ENCODE measurements at places on chromosomes 7 and 10.
A peak's percentile ranks its signal among the peaks of the same experiment; 100 is the strongest.

- DNase-seq = no peak
These were observed 14.8 kb upstream of the CNPY1 start for GRCh38 chr7:155560982-155561686.

- DNase-seq = no peak
These were observed 502 bp downstream of the SLC18A3 start for GRCh38 chr10:49610458-49611165.

DNA sequence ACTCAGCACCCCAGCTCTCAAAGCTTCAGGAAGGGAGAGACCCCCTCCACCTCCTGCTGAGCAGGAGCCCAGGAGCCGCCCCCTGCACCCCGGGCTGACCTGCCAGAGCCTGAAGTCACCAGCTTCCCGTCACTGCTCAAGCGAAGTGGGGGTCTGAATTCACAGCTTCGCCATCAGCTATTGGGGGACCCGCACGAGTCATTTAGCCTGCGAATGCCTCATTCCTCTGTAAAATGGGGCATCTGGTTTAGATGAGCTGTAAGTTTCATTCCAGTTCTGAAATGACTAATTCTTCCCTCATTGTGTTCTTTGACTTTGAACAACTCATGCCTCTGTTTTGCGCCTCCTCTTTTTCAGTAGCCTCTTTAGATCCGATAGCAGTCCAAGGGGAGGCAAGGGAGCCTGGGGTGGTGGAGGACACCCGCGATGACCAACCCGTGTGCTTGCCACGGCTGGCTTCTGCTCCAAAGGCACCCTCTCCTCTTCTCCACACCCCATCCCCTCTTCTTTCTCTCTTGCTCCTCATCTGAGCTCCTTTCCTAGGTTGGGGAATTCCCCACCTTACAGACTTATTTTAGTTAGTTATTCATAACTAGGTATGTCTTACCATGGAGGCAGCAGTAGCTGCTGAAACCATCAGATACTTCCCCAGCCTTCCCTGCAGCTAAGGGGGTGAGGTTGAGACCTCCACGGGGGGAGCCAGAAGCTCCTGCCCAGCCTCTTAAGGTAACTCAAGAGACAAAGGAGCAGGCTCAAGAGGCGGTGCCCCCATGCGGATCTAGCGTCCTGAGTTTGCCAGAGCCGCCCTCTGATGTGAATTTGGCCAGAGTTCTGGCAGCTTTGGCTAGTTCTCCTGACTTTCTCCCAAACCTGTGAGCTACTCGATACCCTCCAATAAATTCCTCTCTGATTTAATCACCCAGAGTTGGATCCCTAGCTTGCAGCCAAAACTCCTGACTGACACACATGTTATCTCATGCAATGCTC, 47.7 kb downstream of the RBM17 start:
- peak; percentile 88 for DNase-seq

DNA sequence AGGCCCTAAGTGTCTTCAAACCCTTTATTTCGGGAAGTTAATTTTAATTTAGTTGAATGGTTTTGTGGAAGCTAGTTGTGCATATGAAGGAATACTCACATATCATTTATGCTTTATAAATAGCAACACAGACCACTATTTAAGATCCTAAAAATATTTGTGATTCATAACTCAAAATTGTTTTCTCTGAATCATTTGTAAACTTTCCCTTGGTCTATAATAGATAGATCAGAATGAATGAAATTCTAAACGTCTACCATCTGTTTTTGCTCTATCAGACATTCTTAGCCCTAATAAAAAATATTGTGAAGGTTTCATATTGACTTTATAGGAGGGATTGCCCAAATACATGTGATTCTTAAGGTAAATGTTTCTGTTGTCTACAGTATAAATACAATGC, 43.5 kb downstream of the LOXL4 start:
- DNase-seq = no peak

GRCh38 chr10:104862-105565, 30.2 kb upstream of the ZMYND11 start:
- no peak for DNase-seq

GRCh38 chr7:45575501-45576248, 1.5 kb downstream of the ADCY1 start:
- DNase-seq = no peak

- no peak for DNase-seq
These were observed 29.2 kb upstream of the CTTNBP2 start for GRCh38 chr7:117902314-117902889.

DNA sequence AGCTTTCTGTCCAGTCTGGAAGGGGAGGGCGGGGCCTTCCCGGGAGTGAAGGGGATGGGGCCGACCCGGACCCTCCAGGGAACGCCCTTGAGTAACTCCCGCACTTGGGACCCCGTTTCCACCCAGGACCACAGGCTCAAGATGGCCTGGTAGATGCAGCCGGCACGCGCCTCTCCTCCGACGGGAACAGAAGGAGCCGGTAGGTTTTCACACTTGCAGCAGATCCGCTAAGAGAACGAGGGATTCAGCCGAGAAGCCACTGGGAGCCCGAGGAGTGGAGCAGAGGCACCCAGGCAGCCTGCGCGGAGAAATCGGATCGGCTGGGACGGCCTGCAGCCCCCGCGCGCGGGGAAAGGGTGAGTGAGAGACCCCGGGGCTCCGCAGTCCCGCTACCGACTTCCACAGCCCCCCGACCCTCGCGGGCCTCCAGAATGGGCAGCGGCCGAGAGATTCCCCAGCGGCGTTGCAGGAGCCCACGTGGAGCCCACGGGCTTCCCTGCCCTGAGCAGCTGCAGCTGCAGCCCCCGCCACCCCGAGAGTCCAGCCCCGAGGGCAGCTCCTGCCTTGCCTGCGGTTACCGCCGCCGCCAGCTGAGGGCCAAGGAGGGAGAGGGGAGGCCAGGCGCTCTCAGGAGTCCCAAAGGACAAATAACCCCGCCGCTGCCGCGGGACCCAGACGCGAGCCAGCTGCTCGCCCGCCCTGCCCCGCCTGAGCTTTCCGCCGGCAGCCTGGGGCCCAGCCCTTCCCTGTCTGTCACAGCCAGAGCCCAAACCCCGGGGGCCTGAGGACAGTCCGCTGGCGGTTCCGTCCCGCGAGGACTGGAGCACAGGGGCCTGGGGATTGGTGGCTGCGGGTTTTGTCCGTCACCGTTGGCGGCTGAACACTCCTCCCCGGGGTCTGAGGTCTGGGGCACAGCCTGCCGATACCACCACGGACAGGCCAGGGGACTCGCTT, 21.8 kb downstream of the IFT22 start:
- no peak for DNase-seq

DNA sequence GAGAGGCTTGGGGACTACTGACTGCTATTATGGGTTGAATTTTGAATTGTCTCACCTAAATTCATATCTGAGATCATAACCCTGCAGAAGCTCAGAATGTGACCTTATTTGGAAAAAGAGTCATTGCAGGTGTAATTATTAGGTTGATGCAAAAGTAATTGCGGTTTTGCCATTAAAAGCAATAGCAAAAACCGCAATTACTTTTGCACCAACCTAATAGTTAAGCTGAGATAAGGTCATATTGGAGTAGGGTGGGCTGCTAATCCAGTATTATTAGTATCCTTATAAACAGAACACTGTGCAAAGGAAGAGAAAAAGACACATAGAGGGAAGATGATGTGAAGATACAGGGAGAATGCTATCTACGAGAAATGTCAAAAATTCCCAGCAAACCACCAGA, 82.3 kb downstream of the AOAH start:
- no peak for DNase-seq

DNA sequence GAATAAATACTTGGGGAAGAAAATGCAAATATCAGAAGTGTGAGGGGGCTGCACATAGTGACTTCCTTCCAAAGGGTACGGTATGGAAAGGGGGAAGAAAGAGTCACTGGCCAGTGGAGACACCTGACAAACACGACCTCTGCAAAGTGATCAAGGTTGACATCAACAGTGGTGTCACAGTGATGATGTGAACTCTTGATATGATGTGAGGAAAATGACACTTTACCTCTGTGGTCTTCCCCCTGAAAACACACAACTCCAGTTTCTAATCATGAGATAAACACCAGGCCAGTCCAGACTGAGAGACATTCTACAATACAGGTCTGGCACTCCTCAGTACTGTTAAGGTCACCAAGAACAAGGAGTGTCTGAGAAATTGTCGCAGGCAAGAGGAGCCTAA, 169.7 kb downstream of the BUB3 start:
- no peak for DNase-seq

GRCh38 chr10:73060738-73061635, 35.7 kb downstream of the P4HA1 start:
- DNase-seq = no peak

GRCh38 chr7:125670926-125671572, 741.4 kb upstream of the POT1 start:
- DNase-seq = no peak

DNA sequence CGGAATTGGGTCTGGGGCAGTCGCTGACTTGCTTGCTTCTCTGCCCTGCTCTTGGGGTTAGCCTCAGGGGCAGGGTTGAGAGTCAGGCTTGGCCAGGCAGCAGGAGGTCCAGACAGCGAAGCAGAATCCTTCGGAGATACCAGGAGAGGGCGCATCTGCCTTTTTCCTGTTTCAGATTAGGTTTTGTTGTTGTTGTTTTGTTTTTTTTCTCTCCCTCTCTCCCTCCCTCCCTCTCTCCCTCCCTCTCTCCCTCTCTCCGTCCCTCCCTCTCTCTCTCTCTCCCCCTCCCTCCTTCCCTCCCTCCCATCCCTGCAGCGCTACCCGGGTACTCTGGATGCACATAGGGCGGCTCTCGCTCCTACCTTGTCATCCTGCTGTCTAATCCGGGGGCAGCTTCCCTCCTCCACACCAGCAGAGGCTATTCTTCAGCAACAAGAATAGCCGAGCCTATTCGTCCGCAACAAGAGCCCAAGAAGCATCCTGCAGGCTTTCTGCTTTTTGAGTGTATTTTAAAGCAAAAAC, 758 bp upstream of the OPTN start:
- peak; percentile 63 for DNase-seq

- peak; percentile 79 for DNase-seq
These were observed 1.0 kb downstream of the PFKP start for GRCh38 chr10:3068201-3068967.

GRCh38 chr7:101121991-101122932, 4.6 kb upstream of the SERPINE1 start:
- DNase-seq = no peak

- DNase-seq = no peak
These were observed 741 bp downstream of the GPR85 start for GRCh38 chr7:113085781-113086390.

DNA sequence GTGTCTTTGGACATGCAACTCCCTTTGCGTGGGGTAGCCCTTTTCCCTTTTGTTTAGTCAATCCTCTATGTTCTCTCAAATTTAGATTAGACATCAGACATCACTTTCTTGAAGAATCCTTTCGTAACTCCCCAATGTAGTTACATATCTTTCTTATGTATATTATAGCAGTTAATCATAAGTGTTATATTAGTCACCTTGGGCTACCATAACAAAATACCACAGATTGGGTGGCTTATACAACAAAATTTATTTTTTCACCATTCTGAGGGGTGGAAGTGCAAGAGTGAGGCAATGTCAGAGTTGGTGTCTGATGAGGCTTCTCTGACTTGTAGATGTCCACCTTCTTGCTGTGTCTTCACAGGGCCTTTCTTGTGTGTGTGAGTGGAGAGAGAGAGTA, 105.7 kb downstream of the PHTF2 start:
- no peak for DNase-seq
